Inflammatory macrophage treated with lipopolysaccharide for 4 hours (primary cell): ENCODE measurements at places on chromosomes 7 and 10.

GRCh38 chr10:85995791-85996190 is 370.8 kb downstream of the GRID1 start:
- DNase-seq: peak; percentile 16

- peak; percentile 11 for DNase-seq
These were observed 16.8 kb downstream of the BBIP1 start for GRCh38 chr10:110901954-110902819.

DNA sequence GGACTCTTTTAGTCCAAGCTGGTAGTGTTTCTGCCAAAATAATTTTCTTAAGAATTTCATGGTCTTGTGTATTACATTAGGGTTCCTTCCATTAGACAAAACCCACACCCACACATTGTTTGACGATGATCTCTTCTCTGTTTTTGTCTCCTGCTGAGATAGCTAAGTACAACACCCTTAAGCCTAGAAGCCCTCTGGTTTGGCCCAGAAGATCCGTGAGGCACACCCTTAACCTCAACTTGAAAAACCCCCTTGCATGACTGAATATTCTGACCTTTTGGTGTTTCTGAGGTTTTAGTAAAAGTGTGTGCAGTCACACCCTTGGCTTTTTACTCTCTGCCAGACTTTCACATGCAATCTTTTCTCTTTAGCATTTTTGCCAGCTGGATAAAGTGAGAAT is 29.3 kb upstream of the ERCC6 start:
- peak; percentile 4 for DNase-seq

DNA sequence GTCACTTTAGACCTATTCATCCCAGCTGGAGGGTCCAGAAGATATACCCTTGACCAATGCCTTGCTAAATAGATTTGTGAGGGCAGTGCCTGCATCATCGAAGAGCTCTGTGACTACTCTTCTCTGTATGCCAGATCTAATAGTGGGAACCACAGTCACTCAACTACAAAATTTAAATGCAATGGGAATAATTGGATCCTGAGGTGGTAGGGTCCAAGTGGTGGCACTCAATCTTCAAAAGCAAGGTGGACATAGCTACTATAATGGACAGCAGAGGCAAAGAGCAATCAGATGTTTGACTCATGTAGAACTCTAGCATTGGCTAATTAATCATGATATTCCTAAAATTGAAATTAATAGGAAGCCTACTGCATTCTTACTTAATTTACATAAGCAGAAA is 554.3 kb upstream of the GRM3 start:
- no peak for DNase-seq

- peak; percentile 54 for DNase-seq
These were observed 84.4 kb upstream of the BET1 start for GRCh38 chr7:94088560-94088959.

- peak; percentile 39 for DNase-seq
These were observed 241.5 kb downstream of the PHTF2 start for GRCh38 chr7:78039790-78040776.
